ENCODE measurements at places on chromosomes 5 and 9.

DNA sequence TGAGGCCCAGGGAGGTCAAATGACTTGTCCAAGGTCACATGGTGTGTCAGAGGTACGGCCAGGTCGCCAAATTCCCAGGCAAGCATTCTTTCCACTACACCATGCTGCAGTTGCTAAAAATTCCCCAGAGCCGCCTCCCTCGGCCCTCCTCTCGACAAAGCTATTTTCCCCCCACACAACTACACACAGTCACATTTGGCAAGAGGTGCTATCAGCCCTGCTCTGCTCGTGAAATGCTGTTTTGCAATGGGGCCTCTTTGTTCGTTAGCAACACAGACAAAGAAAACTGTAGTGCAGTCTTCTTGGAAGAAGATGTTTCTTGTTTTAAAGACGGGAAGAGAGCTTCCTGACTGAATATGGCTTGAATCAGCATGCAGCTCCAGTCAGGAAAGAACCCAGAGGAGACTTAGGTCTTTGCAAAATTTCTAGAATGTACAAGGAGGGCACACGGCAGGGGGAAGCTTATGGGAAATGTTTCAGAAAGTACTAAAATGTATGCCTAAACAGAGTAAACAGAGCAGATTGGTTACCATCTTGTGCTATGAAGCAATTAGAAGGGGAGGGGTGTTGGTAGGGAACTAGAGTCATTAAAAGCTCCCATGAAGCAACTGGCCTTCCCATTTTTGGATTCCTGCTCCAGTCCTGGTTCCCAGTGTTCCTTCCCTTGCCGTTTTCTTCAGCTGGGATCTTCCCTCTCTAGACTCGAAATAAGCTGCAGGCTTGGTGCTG, 14.2 kb downstream of the SLIT3 start:
- DNase-seq, result no peak

- no peak for DNase-seq
These were observed 240.2 kb downstream of the IRX1 start for GRCh38 chr5:3835811-3836210.

DNA sequence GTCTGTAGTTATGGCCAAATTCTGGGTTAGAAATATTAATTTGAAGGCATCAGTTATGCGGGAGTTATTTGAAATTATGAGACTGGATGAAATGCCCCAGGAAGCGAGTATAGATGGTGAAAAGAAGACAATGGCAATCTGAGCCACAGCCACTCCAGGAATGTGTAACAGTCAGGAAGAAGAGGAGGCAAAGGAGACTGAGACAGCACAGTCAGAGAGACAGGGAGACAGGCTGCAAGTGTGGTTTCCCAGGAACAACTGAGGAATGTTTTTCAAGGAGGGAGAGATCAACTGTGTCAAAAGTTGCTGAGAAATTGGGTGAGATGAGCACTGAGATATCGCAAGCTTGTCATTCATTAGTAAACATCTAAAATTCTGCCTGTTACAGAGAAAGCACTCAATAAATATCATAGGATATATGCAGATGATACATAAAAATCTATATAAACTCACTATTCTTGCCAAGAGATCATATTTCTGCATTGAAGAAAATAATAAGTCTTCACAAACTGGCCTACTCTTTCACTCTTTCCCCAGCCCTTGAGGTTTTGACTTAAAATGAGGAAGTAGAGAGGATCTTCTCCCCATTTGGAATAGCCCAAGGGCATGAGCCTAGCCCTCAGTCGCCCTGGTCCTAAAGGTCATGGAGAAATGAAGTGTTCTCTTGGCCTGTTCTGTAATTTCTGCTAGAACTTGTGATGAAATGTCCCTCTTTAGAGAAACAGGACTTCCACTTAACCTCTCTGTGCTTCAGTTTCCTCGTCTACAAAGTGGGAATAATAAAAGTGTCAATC, 48.5 kb upstream of the RLN1 start:
- DNase-seq, result no peak

DNA sequence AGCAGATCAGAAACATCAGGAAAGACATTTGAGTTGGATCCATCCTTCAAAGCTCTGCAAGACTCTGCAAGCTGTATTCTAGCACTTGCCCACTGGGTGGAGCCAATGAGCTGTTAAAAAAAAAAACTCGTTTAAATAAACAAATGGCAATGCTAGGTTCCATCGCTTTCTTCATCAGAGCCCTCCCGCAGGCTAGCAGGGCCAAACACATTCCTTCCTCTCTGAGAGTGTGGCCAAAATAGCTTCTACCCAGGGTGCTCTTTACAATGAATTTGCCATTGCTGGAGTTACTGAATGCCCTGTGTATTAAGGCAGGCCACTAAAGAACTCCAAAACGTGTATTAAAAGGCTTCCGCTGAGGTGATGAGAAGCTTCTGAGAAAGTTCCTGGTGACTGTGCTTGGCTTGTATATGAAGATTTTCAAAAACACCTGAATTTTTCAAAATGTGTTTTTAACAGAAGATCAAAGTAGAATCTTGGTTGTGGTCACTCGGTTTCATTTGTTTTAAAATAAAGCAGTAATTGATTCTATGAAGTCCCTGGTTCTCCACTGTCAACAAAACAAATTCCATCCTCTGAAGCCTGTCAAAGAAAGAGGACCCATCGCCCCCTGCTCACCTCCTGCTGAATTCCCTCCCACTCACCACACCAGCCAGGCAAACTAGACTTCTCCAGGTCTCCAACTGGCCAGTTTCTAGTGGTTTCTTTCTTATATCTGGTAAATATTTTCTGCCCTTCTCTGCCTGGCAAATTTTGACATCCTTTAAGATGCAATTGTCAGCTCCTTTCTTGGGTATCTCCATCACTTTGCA, 36.5 kb upstream of the EQTN start:
- DNase-seq, result no peak

DNA sequence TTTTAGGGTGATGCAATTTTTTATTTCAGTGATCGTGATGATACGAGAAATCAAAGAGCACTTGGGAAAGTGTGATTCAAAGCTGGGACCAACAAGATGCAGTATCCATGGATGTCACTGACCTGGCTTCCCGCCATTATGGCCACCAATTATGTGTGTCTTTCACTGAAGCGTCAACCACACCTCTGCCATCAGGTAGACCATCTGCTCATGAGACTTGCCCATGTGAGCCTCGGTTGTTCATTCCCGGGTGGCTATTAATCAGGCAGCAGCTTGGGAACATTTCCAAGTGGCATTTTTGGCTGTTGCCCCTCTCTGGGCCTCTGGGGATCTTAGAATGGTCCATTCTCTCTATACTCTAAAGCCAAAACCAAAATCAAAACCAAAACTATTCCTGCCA, 436.0 kb upstream of the ADAMTSL1 start:
- DNase-seq, result no peak

DNA sequence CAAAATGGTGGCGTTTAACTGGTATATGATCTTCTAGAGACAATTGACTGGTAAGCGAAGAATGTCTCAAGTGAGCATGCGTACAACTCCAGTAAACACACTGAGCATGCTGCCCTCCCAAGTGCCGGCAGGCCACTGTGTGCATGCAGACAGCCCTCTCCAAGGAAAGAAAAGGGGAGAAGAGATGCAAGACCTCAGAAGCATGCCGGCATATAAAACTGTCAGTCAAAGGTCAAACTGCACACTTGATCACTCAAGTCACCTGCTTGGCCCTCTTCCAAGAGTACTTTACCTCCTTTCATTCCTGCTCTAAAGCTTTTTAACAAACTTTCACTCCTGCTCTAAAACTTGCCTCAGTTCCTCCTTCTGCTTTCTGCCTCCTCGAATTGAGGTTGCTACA, 910.2 kb downstream of the TAF11L14 start:
- no peak for DNase-seq

- no peak for DNase-seq
These were observed 2.9 kb downstream of the UIMC1 start for GRCh38 chr5:177003649-177004048.

- DNase-seq, result no peak
These were observed 30.2 kb upstream of the SLC9A3 start for GRCh38 chr5:554284-554988.

- no peak for DNase-seq
These were observed 64.3 kb downstream of the CDH18 start for GRCh38 chr5:19923742-19924141.

DNA sequence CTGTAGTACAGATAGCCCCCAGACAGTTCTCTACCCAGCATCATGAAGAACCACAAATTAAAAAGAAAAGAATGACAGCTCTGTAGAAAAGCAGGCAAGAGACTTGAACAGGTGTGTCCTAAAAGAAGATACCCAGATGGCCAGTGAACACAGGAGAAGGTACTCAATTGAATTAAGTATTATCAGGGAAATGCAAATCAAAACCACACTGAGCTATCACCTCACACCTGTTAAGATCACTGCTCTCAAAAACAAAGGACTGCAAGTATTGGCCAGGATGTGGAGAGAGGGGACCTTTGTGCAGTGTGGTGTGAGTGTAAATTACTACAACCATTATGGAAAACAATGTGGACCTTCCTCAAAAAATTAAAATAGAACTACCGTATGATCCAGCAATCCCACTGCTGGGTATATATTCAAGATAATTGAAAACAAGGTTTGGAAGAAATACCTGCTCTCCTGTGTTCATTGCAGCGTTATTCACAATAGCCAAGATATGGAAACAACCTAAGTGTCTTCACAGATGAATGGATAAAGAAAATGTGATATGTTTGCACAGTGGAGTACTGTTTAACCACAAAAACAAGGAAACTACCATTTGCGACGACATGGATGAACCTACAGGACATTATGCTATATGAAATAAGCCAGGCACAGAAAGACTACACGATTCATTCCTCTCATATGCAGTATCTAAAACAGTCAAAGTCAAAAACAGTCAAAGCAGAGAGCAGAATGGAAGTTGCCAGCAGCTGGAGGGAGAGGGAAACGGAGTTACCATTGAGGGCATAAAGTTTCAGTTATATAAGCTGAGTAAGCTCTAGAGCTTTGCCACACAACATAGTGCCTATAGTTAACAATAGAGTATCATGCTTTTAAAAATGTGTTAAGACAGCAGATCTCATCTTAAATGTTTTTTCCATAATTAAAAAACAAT, 102.6 kb downstream of the WNK2 start:
- DNase-seq, result no peak

DNA sequence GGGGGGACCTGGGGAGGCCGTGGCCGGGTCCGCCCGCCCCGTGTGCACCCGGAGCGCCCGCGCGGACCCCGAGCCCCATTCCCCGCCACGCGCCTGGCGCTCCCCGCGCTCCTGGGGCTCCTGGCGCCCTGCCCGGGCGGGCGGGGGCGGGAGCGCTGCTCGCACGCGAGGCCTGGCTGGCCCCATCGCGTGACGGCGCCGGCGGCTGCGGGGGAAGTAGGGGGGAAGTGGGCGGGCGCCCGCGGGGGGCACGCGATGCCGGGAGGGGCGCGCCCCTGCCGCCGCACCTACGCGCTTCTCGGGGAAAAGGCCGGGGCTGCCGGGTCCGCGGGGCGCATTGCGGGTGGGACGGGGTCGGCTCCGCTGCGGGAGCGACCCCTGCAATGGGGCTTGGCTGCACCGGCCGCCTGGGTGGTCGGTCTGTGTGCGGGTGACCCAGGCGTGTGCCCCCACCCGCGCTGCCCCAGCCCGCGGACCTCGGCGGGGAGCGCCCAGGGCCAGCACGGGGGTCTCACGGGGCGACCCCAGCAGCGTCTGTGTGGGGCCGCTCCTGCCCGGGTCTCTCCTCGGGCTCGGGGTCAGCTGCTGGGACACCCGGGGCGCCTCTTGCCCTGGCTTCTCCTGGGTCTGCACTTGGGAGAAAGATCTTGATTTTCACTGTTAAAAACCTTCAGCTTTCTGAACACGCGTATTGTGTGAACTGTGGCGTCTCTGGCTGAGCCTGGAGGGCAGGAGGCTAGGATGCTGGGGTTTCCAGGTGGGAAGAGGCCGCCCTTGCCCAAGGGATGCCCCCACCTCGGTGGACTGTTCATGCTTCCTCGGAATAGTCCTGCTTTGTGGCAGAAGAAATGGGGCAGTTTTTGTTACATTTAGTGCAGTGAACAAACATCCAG, 52.4 kb downstream of the AHRR start:
- DNase-seq, result no peak

- no peak for DNase-seq
These were observed 93.5 kb downstream of the FOXD1 start for GRCh38 chr5:73355108-73355507.

- no peak for DNase-seq
These were observed 37.4 kb upstream of the FCN1 start for GRCh38 chr9:134955156-134955555.

DNA sequence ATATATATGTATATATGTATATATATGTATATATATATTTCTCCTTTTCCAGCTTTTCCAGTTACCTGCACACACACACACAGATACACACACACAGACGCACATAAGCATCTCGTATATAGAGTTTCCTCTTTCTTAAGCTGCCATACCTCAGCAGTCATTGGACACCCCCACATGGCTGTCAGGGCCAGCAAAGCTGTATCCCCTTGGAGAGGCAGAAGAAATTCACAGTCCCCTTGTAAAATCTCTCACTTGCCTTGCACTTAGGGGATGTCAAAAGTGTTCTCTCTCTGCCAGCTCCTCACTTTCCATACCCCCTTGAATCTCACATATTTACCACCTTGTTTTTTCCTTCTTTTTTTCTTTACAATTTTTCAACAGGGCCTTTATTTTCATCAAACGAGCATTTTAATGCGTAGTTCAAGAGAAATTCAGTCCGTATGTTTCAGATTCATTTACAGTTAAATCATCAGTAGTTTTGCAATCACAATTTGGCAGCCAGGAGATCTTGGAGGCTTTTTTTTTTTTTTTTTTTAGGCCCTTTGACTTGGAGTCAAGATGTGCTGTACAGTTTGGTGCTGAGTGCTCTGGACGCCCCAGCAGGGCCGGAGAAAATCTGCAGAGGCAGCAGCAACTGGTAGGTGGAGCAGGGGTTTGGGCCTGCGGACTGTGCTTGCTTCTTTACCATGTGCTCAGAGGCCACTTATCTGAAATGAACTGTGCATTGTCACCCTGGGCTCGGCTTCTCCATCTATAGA, 244.9 kb upstream of the KLF4 start:
- no peak for DNase-seq

DNA sequence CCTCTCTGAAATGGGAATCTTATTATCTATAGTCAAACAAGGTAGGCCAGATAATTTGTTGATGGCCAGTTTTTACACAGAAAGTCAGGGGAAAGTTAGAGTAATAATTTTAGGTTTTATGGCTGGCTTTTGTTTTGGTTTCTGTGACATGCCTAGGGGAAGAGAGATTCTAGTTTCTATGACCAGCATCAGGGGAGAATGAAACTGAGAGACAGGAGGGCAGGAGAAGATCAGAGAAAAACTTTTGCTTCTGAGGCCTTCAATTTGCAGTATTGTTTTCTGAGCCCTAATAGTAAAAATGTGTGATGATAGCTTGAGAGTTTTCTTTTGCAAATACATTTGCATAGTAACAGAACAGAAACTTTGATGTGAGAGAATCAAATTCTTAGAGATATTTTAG, 564.3 kb downstream of the ZNF608 start:
- no peak for DNase-seq

GRCh38 chr9:97518909-97519307, 17.4 kb downstream of the TMOD1 start:
- no peak for DNase-seq

- no peak for DNase-seq
These were observed 3.6 kb downstream of the SVEP1 start for GRCh38 chr9:110575945-110576344.
